ENCODE measurements at places on chromosomes 3 and 15.

- no peak for DNase-seq
Measured at GRCh38 chr3:54557538-54558428, 370.1 kb downstream of the LRTM1 start.

- no peak for DNase-seq
Measured at GRCh38 chr3:49623071-49623470, 51.1 kb upstream of the APEH start.

- DNase-seq, result no peak
Measured at GRCh38 chr15:83873966-83874365, 220.0 kb downstream of the ADAMTSL3 start.

DNA sequence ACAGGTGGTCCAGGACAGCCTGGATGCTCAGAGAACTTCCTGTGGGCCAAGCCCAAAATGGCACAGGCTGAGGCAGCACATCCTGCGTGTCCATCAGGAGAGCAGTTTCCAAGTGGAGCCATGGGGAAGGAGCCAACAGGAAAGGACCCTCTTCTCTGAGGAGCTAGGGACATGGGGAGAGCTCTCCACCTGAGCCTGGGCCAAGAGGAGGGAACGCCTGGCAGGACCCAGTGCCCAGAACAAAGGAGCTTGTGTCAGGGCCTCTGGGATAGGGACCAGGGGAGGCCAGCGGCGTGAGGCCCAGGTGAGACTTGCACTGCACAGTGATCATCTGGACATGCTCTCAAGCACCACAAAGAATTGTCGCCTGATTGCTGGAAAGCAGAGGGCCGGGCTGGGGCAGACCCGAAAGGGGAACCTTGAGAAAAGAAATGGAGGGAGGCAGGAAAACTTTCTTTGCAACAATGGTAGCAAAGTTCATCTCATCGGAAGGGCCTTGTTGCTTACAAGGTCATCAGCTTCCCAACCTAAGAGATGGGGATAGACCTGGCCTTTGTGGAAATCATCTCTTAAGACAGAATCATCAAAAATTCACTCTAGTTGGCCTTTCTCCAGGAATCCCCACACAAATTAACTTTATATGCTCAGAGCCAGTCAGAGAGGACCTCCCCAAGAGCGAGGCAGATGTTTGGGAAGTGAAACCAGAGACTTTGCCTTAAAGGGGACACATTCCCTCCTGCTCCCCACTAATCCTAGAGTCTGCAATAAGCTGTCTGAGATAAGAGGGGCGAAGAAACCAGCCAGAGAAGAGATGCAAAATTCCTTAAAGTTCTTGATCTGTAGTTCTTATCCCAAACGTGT is 47.7 kb upstream of the HES1 start:
- DNase-seq, result no peak

DNA sequence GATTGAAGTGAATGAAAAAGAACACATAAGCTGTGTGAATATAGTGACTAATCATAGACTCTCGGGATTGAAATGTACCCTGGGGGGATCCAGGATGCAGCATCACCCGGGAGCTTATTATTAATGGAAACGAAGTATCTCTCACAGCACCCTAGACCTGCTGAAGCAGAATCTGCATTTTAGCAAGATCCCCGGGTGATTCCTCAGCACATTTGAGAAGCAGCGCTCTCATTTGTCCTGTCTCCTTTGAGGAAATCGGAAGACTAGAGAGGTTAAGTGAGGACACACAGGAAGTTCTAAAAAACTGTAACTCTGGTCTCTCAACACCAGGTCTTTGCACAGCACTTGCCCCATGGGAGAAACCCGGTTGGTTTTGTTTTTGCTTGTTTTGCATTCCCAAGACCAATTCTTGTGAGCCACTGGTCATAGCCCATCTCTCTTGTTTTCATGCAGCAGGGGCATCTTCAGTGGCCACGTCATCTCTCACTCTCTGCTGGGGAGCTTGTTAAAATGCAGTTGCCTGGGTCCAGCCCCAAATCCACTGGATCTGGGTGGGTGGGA is 30.2 kb downstream of the ZNF710 start:
- DNase-seq, result peak; percentile 66

DNA sequence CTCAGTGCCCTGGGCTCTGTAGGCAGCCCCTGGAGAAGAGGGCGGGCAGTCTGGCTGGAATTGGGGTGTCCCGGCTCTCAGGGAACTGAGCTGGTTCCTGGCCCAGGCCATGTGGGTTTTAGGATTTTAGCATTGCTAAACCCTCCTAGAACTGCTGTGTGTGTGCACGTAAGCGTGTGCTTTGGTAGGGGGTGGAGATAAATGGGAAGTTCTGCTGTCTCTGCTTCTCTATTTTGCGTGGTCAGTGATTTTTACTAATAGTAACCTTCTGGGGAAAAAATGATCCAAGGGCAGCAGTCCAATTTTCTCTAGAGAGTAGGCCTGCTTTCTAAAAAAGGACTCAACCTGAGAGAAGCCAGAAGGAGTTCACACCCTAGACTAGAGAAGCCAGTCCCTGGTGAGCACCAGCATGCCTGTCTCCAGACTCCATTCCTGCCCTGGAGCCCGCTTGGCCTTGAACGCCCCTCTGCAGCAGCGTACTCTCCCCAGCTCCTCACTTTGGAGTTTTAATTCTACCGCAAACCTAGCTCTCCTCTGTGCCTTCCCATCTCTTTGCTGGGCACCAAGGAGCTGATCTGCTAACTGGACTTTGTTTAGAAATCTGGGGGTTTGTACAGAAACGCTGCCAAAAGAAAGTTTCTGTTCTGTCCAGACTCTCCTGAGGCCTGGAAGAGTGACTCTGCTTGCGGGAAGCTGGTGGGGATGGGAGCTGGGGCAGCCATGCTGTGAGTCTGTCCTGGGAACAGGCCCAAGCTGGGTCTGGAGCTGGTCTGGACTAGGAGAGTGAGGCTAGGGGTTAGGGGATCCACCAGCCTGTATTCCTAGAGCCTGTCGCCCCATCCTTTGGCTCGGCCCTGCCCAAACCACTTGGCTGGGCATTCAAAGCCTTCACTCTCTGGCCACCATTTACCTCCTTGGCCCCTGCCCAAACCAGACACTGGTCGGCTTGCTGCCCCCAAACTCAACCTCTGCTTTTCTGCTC is 19.7 kb downstream of the CORO2B start:
- no peak for DNase-seq

GRCh38 chr3:73461547-73461946 is 163.2 kb downstream of the PDZRN3 start:
- no peak for DNase-seq

DNA sequence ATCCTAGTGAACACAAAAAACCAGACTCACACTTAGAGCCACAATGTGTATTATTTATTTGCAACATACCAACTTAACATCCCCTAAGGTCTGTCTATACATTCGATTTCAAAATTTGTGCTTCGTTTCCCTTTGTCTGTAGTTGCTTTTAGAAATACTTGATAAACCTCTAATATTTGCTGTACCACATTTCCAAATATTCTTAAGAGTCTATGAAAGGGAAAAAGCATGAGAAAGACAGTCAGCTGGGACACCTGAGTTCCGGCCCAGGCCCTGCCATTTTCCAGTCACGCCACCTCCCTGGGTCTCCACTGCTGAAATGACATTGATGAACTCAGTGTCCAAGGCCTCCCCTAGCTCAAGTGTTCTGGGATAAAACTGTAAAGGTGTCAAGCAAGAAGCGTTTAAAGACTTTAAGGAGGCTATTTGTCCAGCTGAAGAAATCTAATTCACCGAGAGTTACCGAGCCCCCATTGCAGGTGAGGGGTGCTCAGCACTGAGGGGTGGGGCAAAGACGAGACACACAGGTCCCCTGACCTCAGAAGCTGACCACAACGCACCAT is 26.6 kb downstream of the LRRC2 start:
- DNase-seq, result no peak

- no peak for DNase-seq
Measured at GRCh38 chr15:91515188-91515754, 338.2 kb upstream of the SLCO3A1 start.

GRCh38 chr3:120331076-120331475 is 18.1 kb downstream of the LRRC58 start:
- no peak for DNase-seq

GRCh38 chr15:58401991-58402649 is 29.7 kb upstream of the LIPC start:
- DNase-seq, result no peak

DNA sequence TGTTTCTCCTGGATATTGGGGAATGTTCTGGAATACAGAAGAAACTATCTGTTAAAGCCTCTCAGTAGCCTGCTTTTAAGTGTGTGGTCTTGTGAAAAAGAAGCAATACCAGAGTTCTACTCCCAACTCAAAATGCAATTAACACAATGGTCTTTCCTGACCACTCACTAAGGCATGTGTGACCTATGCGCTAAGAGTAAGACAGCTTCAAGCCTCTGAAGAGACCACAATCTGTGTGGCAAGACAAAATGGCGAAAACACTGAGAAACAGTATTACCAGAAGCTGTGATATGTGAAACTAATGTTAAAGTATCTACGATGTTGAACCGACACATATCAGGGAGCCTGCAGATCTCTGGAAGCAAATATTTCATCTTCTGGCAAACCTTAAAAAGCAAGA is 33.8 kb downstream of the RYK start:
- no peak for DNase-seq

DNA sequence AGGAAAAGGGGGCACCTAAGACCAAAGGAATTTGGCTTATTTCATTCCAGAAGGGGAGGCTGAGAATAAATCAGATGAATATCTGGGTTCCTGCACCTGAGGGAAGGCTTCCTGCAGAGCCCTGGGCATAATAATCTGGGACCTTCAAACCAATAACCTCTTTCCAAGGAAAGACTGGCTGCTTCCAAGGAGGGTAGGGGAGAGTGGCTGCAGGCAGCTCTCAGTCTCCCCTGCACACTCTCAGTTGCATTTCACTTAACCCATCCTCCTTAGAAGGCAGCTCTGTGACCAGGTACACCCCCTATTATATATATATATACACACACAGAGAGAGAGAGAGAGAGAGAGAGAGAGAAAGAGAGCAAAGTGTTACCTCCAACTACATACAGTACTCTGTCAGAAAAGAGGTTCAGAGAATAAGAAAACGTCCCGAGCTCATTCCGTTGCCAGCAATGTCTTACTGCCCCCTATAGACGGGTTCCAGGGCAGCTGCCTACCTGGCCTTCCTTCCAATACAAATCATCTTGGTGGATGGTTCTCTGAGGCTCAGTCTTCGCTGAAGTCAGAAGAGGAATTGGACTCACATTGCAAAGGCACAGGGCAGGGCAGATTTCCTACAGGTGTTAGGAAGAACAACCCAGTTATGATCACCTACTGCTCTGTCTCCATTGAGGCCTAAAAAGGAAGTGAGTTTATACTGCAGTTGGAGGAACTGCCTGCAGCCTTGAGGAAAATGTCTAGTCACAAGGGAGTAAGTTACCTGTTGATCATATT is 26.1 kb downstream of the CAPN3 start:
- peak; percentile 86 for DNase-seq
